ENCODE measurements at places on chromosomes 12 and 14.
A peak's percentile ranks its signal among the peaks of the same experiment; 100 is the strongest.

- DNase-seq, result no peak
Measured at GRCh38 chr12:114683709-114684097, 272 bp downstream of the TBX3 start.

GRCh38 chr12:58415716-58416115 is 474.3 kb downstream of the ATP23 start:
- no peak for DNase-seq

- no peak for DNase-seq
Measured at GRCh38 chr12:28114488-28114887, 75.8 kb upstream of the CCDC91 start.

DNA sequence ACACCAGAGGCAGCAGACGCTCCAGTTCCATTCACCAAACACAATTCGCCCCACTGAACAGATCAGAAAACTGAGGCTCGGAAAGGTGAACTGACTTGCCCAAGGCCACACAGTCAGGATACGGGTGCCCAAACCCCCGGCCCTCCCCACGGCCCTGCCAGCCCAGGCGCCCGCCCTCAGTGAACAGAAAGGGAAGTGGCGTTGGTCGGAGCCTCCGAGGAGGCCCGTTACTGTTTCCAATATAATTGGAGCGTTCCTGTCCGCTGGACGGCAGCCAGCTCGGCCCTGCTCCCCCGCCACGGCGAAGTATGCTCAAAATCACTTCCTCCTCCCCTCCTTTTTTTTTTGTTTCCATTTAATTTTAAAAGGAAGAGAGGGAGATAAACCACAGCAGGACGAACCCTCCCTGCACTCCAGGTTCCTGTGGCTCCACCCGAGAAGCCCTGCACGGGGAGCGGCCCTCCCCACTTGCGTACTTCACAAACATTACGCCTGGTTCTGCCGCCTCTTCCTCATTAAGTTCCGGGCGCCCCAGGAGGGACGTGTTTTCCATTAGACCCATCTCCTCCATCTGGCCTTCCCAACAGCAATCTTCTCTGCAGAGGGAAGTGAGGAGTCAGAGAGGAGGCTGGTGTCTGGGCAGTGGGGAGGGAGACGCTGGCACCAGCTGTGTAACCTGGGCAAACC is 61.1 kb downstream of the NCOR2 start:
- no peak for DNase-seq

- no peak for DNase-seq
Measured at GRCh38 chr14:64691376-64691775, 12.8 kb upstream of the PLEKHG3 start.

DNA sequence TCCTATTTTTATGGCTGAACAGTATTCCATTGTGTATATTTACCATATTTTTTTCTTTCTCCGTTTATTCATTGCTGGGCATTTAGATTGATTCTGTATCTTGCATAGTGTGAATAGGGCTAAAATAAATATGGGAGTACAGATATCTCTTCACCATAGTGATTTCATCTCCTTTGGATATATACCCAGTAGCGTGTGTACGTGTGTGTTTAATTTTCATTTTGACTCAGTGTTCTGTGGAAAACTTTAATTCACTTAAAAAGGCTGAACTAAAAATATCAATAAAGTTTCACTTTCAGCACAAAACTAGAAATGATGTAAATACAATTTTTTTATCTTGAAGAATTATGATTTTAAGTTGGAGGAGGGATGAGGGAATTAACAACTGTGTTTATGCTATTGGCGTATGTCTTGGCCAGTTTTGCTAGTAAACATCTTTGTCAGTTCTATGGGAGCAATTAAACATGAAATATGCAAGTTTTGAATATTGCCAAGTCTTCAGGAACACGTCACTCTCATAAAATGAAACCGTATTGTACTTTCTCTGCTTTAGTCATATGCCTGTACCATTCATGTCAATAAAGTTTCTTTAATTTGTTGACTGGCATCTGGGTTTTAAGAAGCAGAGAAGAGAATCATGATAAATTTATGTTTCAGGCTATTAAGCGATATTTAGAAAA is 99.8 kb downstream of the PTGER2 start:
- no peak for DNase-seq

DNA sequence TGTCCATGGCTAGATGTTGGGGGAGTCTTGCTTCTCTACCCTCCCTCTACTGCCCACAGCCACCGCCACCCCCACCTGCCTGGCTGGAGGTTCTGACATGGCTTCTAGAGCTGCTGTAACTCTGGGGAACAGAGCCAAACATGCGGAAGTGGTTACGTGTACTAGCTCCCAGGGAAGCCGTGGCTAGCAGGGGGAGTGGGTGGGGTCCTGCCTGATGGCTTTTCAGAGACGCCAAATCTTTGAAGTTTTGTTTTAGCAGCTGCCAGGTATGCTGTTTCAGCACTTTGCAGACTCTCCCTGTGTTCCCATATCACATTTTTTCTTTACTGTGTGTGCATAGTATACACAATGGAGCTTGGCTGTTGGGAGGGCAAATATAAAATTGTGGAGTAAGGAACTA is 150.3 kb downstream of the TGFB3 start:
- peak; percentile 27 for DNase-seq

DNA sequence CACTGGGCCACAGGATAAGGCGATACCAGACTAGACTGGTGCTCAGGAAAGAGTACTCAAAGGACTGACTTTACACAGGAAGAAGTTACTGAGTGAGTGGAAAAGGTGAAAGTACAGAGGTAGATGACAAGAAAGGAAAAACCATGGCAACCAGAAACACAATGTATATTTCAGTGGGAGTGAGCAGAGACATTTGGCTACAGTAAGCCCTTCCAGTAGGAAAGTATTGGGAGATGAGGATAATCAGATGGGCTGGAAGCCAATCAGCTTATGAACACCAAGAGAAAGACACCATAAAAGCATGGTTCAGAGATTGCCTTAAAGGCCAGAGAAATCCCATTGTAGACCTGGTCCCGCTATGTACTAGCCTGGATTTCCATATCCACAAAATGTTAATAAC is 51.6 kb downstream of the TMTC1 start:
- DNase-seq, result no peak

GRCh38 chr12:86158956-86159355 is 97.2 kb downstream of the MGAT4C start:
- no peak for DNase-seq

DNA sequence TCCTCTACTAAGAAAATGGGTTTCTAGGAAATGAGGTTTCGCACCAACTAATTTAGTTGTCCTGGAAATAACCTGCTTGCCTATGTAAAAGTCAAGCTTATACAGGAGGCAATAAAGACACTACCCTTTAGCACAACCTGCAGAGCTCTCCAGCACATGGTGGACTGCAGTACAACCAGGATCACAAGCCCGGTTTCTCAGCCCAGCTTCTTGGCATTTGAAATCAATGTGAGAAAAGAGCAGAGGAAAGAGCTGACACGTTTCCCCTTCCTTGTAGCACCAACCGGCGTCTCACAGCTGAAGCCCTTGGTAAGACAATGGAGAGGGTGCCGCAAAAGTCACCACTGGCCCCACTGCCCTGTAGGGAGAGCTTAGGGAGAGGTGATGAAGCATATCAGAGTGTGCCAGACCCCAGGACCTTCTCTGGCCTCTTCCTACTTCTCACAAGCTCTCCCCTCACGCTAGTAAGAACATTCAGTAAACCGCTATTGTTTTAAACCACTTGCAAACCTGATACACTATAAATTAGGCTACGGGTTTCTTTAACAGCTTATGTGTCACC is 8.6 kb downstream of the SPTLC2 start:
- peak; percentile 15 for DNase-seq

- no peak for DNase-seq
Measured at GRCh38 chr12:45433441-45433868, 217.6 kb downstream of the ANO6 start.

DNA sequence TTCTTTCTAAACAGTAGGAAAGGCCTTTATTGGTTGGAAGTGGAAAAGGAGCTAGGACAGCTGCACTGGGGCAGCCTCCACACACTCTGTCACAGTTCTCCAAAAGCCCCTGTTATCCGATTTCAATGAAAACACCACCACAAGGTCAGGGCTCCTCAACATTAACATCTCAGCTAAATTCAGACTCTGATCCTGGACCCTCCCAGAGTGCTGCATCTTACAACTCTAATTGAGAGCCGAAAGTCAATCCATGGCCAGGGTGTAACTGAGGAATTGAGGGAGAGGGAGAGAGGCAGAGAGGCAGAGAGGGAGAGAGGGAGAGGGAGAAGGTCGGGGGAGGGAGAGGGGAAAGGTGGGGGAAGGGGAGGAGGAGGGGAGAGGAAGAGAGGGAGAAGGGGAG is 32.1 kb downstream of the DICER1 start:
- DNase-seq, result no peak

- DNase-seq, result no peak
Measured at GRCh38 chr12:91098941-91099340, 12.4 kb downstream of the LUM start.

DNA sequence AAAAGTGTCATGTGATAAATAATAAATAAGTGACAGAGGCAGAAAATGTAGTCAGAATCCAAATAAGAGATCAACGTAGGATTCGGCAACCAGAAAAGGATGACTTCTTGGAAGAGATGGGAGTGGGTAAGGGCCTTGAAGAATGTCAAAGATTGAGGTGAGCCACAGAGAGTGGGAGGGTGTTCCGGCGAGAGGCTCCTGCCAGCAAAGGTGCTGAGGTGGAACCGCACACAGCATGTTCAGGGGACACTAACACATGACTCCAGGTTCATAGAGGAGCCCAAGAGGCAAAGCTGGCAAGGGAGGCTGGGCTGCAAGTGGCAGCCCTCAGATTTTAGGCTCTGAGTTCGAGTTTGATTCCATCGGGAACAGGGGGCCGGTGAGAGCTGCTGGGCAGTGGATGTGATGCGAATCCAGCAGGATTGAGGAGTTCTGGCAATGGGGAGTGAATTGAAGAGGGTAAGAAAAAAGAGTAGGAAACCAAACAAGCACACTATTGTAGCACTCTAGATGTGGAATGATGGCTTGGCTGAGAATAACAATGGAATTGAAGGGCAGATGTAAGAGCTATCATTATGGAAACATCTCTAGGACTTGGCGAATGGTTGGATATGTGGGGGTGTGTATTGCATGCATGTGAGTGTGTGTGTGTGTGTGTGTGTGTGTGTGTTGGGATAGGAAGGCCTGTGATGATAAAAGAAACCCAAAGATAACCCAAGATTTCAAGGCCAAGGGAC is 36.5 kb downstream of the LRRC74A start:
- no peak for DNase-seq

DNA sequence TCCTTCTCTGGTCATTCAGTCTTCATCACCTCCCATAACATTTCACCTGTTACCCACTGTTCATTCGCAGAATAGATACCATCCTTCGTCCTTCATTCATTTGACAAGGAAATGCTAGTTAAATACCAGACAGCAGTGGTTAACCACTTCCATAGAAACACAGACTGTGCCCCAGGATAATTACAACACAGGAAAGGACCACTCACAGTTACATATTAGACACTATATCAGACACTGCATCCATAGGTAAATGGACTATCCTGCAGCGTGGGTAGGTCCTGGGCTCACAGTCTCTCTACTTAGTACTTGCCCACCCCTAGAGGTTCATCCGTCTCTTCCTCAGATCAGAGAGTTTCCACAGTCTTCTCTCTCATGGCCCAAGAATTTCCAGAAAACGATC is 1044.6 kb downstream of the VRK1 start:
- no peak for DNase-seq

DNA sequence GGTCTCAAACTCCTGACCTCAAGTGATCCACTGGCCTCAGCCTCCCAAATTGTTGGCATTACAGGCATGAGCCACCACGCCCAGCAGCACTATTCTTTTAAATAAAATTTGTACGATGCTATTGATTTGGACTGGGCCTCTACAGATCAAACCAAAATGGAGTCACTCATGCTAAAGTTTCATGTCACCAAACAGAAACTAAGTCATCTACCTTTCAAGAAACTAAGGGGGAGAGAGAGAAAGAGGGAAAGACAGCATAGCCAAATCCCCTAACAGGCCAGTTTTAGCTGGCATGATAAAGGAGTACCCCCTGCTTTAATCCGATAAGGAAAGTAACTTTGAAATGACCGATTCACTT is 23.1 kb upstream of the STK38L start:
- DNase-seq, result no peak

- no peak for DNase-seq
Measured at GRCh38 chr14:89388853-89389252, 28.2 kb downstream of the FOXN3 start.

DNA sequence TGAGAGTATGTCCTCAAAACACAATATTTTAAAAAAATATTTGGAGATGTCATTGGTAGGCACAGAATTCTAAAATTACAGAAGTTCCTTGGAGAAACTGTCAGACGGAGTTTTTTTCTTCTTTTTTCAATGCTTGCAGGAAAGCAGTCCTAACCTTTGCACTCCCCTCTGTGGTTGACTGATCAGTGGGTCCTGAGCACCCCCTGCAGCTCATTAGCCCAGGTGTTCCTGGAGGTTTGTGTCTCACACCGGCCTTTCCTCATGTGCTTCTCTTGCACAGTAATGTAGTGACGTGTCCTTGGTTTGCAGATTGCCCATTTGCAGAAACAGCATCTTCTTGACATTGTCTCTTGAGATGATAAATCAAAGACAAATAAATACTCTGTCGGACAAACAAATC is 513.0 kb downstream of the TMEM121 start:
- DNase-seq, result peak; percentile 63

- DNase-seq, result no peak
Measured at GRCh38 chr12:114884575-114884974, 200.6 kb upstream of the TBX3 start.

GRCh38 chr12:92218394-92219077 is 72.9 kb upstream of the BTG1 start:
- no peak for DNase-seq

DNA sequence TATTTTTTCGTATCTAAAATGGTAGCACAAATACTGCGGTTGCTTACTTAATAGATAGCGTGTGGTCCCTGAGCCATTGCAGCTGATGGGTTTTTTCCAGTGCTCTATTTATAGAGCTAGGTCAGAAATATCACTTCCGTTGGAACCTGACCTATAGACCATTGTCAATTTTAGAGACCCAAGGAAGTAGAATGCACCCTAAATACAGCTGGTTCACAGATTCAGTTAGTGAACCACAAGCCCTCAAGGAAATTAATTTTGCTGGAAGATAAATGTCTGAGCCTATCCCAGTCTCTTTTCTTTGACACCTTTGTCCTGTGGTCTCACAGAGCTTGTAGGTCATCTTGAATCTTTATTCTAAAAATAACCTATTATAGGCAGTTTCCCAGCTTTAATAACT is 391.0 kb downstream of the ZFP36L1 start:
- no peak for DNase-seq

- no peak for DNase-seq
Measured at GRCh38 chr12:96136161-96136560, 58.0 kb upstream of the ELK3 start.

- DNase-seq, result peak; percentile 34
Measured at GRCh38 chr12:48198672-48198971, 4.5 kb downstream of the OR10AD1 start.
